GM04504 (cell line): ENCODE measurements at places on chromosomes 7 and 10.

GRCh38 chr7:30935569-30935877 is 23.9 kb downstream of the AQP1 start:
- DNase-seq, result no peak

DNA sequence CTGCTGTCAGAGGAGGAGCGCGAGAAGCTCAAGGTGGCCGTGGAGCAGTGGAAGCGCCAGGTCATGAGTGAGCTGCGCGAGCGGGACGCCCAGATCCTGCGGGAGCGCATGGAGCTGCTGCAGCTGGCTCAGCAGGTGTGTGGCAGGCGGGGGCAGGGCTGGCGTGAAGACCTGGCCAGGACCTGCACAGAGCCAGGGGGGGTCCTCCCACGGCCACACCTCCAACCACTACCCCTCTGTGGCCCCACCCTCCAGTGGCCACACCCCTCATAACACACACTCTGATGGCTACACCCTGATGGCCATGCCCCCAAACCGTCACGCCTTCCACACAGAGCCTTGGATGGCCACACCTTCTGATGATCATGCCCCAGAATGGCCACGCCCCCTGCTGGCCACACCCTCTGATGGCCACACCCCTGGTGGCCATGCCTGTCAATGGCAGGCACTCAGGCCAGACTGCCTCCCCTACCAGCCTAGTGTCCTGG is 23.4 kb upstream of the DPYSL4 start:
- no peak for DNase-seq

DNA sequence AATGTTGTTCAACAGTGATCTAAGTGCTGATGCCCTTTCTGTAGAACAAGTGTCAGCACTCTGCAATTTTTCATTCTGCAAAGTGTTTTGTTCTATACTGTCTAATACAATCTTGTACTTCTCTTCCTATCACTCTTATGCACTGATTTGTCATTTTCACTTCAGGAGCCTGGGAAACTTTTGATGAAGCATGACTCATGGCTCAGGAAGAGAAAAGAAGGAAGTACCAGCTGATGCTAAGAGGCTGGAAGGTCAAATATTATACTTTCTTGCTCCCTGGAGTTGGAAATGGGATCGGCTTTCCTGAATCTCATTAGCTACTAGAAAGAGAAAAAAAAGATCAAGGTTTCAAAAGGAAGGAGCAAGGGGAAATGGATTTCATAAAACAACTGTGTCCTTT is 45.8 kb downstream of the DGKI start:
- DNase-seq, result no peak

DNA sequence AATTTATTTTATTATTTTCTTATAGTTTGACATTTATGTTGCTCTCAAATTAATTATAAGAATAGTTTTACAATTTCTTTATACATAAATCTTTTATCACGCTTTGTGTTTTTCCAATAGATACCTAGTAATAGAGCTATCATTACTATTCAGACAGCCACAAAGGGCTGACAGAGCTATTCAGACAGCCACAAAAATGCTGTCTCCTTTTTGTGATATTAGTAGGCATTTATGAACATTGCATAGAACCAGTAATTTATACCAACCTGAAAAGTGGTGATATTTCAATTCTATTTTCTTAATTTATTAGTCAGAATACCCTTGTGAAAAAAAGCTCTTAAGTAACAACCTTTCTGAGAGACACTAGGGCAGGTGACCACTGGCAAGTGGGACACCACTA is 34.2 kb upstream of the IGFBP3 start:
- DNase-seq, result no peak

- DNase-seq, result no peak
Observed at GRCh38 chr7:112646783-112647182, 143.4 kb downstream of the TMEM168 start.
